ENCODE measurements at places on chromosomes 1 and 21.

- DNase-seq, result no peak
Observed at GRCh38 chr1:53273526-53273925, 35.2 kb upstream of the MAGOH start.

- DNase-seq, result no peak
Observed at GRCh38 chr1:212754680-212755079, 36.9 kb downstream of the NSL1 start.

- no peak for DNase-seq
Observed at GRCh38 chr1:183148599-183148998, 37.5 kb upstream of the LAMC2 start.

- DNase-seq, result no peak
Observed at GRCh38 chr1:162385280-162385623, 3.7 kb downstream of the C1orf226 start.

GRCh38 chr1:85579622-85580021 is 939 bp upstream of the CCN1 start:
- no peak for DNase-seq

Measured in T-helper 2 cell treated with Interferon-gamma antibody and Interleukin-4, amounts not matched to agents 5 μg/mL and 100 μg/mL, for 36 hours (primary cell).